Activated naive CD8-positive, alpha-beta T cell treated with anti-CD3 and anti-CD28 coated beads, Interleukin-2, amount 50 U/mL, for 16 hours (primary cell): ENCODE measurements at places on chromosomes 5 and 9.

- no peak for DNase-seq
Observed at GRCh38 chr5:4124221-4124970, 528.8 kb downstream of the IRX1 start.

- DNase-seq = no peak
Observed at GRCh38 chr9:137602661-137603060, 2.8 kb upstream of the ARRDC1 start.

DNA sequence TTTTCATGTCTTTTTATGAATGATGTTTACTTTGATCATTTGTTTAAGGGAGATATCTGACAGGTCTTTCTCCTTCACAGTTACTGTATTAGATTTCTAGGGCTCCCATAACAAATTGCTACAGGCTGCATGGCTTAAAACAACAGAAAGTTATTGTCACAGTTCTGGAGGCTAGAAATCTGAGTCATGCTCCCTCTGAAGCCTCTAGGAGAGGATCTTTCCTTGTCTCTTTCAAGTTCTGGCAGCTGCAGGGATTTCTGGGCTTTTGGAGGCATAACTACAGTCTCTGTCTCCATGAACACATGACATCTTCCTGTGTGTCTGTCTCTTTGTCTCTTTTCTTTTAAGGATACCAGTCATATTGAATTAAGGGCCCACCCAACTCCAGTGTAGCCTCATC, 557.3 kb upstream of the SEMA6A start:
- no peak for DNase-seq

GRCh38 chr5:40555886-40556285, 123.8 kb upstream of the PTGER4 start:
- no peak for DNase-seq

DNA sequence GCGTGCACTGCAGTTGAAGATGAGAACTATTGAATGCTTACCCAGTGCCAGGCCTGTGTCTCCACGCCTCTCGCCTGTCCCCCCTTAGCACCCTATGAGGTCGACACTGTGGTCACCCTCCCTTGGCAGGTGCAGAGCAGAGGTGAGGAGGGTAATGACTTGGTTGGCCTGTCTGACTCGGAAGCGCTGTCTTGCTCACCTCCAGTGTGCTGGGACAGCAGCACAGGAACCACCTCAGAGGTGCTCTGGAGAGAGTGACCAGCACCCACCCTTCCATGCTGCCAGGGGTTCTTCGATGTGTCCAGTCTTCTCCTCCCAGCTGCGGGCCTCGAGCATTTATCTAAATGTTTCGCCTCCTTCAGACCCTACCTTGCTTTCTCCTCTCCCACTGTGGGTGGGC, 178.3 kb upstream of the IRX2 start:
- DNase-seq = no peak

DNA sequence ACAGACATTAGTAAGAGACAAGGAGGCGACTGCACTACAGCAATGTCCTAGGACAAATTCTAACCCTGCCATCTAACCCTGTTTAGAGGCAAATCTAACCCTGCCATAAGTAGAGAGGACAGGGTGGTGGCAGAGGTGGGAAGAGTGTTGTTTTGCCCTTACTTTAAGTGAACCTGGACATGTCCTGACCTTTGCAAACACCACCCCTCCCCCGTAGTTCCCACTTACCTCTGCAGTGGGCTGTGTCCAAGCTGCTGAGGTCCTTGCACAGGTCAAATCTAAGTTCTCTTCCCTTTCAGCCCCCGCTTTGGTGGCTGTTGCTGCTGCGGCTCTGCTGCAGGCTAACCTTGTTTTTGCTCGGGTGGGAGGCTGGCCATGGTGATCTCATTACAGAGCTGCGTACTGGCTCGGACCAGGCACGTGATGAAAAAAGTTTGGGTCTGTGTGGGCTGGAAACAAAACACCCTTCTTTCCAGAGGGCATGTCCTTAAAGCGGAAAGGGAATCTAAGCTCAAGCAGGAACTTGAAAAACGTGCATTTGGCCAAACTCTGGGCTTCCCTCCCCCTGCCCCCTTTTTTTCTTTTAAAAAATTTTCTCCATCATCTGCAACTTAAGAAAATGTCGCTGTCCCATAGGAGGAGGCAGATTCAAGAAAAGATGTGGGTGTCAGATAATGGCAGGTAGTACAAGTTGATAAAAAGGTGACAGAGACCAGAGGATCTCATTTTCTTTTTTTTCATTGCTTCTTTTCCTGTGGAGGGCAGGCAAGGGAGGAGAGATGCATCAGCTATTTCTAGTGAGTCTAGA, at the start of gene FAXDC2:
Gene FAXDC2 (minus strand): TSS at position 349 of the 808 bp plus-strand sequence. CDS start 12,425 bp downstream, outside the sequence.
- DNase-seq = no peak

GRCh38 chr9:94645901-94646300, 6.6 kb upstream of the FBP1 start:
- no peak for DNase-seq

DNA sequence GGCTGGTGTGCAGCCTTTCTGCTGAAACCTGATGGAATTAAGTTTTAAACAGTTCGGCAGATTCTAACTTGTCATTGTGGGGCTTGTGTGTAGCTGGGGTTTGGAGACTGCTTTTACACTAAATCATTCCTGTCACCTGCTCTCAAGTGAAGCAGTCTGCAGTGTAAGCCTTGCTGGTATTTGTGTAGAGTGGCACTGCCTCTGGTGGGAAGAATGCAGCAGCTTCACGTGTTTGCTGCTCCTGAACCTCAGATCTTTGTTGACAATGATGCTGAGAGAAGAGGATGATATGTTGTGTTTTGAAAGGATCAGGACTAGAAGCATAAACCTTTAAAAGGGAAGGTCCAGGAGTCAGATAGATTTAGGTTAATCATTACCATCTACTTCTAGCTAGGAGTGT, 88.1 kb downstream of the KDM4C start:
- DNase-seq = no peak

- DNase-seq = no peak
Observed at GRCh38 chr9:97806721-97807120, 46.3 kb upstream of the FOXE1 start.

GRCh38 chr5:191036-191948, at the start of gene LRRC14B:
Gene LRRC14B, plus strand, starts transcription at chr5:191495. Its CDS starts 44 bp downstream, at chr5:191539.
- DNase-seq = no peak

- no peak for DNase-seq
Observed at GRCh38 chr9:111897601-111898137, 1.1 kb downstream of the UGCG start.

DNA sequence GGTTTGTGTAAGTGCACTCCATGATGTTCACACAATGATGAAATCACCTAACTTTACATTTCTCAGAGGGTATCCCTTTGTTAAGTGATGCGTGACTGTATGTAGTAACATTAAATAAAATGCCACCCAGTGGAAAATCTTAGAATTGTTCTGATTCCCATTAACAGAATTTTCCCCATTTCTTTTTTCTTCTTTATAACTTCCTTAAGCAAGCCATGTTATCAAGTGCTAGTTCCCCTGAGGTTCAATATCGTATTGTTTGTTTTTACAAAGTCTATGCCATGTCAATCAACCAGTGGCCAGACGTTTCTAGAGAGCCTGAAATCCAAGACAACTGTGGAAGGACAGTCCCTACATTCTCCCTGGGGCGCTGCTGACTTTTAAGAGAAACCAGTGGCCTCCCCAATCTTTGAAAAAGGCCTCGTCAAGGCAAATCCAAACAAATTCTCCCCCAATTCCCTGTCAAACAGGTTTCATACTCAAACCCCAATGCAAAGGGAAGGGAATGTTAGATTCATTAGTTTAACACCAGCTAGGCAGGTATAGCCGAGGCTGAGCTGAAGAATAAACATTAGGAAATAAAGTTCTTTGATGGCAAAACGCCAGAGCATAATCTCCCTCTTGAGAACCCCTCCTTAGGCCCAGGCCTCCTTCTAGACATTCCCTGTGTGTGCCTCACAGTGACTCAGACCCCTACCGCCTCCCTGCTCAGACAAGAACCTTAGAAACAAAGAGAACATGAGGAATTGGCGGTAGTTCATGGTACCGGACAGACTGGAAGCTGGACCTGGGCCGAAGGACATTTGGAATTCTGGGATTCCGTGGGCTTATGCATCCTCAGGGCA, 198.7 kb downstream of the GNA14 start:
- no peak for DNase-seq

DNA sequence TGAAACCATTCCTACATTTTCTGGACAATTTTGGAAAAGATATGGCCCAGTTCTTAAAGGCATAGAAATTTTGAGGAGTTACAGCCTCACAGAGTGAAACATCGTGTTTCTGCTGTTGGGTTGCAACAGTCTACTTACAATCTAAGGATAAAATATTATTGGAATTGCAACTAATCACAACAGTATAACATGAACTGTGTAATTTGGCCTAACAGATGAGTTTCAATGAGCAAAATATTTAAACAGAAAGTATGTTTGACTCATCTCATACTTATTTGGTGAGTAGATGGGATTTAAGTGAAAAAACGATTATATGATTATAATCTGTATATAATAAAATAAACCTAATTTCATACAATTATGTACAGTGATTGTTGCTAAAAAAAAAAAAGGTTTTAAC, 1061.8 kb downstream of the CDH12 start:
- DNase-seq = no peak

DNA sequence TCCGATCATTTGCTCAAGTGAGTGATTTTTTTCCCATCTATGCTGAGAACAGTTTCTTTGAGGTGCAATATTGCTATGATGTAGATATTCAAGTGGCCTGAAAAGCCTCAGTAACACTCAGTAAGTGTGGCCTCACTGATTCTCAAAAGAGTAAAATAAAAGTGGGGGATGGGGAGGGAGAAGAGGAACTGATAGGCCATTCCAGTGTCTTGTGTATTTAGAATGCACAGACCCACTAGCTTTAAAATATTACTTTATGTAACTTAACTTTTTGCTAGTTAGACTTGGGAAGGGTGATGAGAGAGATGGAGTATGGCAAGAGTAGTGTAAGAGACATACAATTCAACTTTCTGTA, 79.5 kb upstream of the ZNF608 start:
- DNase-seq = no peak

DNA sequence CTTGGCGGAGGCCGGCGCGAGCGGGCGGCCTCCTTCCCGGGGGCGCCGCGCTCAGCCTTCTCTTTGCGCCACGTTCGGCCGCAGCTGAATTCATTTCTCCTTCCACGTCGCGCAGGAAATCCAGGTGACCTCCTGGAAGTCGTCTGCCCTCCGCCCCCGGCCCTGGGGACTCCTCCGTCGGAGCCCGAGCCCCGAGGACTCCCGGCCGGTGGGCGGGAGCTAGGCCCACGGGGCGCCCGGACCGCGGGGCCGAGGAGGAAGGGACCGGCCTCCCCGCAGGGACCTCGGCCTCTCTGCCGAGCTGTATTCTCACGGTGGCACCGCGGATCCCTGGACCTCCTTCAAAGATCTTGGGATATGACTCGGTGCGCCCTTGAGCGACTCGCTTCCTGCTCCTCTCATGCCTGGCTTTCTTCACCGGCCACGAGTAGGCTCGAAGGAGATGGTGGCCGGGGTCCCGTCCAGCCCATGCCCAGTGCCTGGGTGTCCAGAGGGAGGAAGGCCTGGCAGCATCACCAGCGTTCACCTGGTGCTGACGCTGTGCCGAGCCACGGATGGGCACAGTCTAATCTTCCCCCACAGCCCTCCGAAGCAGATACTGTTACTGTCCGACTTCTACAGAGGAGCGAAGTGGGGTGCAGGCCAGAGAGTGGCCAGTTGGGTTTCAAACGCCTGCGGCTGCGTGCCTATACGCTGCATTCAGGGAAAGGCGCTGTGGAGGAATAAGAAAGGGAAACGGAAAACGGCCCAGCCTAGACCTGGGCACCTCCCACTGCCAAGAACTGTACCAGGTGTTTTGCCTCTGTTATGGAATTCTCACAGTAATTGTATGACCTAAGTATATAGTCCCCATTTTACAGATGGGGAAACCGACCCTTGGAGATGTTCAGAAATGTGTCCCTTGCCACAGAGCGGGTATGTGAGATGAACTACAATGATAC, 47.3 kb downstream of the PAX5 start:
- DNase-seq = no peak

GRCh38 chr5:105688227-105688792, 1982.4 kb downstream of the EFNA5 start:
- no peak for DNase-seq

DNA sequence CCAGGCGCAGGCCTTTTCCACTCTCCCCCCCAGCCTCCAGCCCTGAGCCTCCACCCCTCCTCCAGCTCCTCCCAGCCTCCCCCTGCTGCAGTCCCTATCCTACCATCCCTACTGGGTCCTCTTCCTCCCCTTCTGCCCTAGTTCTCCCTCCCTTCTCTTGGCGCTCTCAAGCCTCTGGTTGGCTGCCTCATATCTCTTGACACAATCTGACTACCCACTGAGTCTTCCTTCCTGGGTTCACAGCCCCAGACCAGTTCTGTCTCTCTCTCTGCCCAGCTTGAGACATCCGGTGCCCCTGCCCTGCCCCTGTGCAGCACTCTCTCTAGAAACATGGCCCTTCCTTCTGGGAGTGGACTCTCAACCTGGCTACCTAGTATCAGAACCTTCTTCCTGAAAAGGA, 76.2 kb downstream of the TSPAN17 start:
- DNase-seq = no peak
